EH (cell line): ENCODE measurements at places on chromosomes 2 and 18.

DNA sequence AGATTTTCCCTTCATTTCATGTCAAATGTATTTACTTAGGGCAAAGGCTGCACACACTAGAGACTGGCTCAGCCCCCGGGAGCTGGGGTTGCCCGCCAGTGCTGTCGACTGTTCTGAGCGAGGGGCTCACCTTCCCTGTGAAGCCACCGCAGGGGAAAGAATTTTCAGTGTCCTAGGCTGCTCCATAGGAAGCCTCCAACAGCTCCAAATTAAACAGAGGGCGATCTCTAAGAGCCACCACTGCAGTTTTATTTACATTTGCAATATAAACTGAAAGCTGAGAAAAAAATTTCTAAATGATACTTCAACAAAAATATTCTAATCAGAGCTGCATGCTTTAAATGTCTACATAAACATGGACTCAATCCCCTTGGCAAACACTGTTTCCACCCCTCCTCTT, 54.0 kb downstream of the UXS1 start:
- no peak for DNase-seq

DNA sequence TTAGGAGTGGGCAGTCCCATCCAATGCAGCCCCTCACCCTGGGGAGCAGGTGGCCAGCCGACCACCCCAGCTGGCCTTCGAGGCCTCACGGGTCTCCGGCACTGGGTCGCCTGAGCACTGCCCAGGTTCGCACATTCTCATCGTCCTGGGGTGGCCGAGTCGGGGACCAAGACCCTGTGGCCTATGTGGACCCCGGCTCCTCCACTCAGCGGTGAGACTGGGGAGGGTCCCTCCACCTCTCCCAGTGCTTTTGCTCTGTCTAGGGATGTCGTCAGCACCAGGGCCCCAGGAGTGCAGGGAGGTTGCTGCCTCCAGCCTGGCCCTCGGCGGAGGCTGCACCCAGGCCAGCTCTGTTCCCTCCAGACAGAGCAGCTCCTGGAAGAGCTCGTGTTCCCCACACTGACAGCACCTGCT, 89.6 kb downstream of the TPO start:
- DNase-seq = no peak

DNA sequence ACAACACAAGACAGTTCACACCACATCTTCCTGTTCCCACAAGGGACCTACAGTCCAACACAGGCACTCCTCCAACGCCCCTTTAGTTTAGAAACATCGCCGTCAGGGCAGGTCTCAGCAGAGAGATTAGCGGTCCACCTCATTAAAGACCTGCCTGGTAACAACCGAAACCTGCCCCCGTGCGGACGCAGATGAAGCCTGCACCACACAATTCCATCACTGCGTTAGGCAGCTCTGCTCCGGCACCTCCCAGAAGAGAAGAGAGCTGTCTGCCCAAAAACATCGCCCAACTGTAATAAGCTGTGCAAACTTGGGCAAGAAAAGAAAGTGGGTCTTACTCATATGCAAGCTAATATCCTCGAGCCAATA, 32.7 kb downstream of the ZNF516 start:
- no peak for DNase-seq

DNA sequence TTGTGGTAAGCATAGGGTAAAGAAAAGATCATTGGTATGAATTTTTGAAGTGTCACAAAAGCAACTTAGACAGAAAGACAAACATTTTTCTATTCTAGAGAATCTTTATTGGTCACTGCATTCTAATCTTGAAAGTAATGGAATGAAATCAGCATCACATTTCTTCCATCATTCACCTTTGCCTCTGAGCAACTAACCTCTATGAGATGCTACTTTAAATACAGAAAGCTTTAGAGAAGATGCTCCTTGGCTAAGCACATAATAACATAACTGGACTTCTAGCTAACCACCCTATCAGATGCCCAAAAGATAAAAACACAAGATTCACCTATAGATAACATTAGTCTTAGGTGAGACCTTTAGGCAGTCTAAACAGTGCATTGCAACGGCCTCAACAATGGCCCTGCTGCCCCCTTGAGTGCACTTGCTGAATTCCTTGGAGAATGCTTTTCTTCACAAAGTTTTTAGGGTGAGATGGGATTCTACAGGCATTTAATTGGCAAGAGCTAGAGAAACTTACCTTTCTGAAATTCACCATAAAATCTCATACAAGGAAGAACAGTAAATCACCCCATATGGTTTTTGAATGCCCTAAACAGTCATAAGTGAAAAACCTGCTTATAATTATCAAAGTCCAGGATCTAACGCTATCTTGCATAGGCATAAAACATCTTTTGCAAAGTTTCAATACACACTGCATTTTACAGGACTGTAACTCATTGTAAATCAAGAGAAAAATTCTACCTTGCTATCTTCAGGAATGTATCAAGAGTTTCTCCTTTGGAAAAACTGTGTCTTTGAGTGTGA, 791.3 kb upstream of the CHAC2 start:
- DNase-seq = no peak

GRCh38 chr18:10995550-10995949, 153.8 kb downstream of the PIEZO2 start:
- no peak for DNase-seq

GRCh38 chr2:46748735-46749531, 166.7 kb downstream of the MCFD2 start:
- DNase-seq = peak; percentile 76

- DNase-seq = peak; percentile 50
These were observed 145.1 kb upstream of the CCDC195 start for GRCh38 chr2:224861266-224861665.

GRCh38 chr2:153004627-153005026, 286.2 kb downstream of the ARL6IP6 start:
- no peak for DNase-seq

- peak; percentile 40 for DNase-seq
These were observed 24.0 kb downstream of the PDCD1 start for GRCh38 chr2:241834527-241835210.

DNA sequence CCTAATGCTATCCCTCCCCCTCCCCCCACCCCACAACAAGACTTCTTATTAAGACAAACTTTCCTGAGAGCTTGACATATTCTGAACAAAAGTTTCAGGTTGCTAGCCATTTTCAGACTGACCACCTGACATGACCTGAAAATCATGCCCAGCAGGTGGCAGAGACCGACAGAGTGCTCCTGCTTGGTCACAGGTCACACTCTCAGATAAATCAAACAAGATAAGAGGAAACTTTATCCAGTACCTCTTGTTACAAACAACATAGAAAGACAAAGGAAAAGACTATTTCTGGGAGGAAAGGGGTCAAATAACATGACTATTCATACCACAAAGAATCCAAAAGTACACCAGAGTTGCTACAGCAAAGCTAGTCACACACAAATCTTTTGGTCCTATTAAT, 107.4 kb downstream of the TMEM200C start:
- DNase-seq = no peak

GRCh38 chr2:43408407-43409160, 182.2 kb upstream of the ZFP36L2 start:
- DNase-seq = no peak

- no peak for DNase-seq
These were observed 20.1 kb upstream of the HTR2B start for GRCh38 chr2:231144896-231145295.

GRCh38 chr2:48189552-48190228, 283.4 kb upstream of the FBXO11 start:
- DNase-seq = no peak

DNA sequence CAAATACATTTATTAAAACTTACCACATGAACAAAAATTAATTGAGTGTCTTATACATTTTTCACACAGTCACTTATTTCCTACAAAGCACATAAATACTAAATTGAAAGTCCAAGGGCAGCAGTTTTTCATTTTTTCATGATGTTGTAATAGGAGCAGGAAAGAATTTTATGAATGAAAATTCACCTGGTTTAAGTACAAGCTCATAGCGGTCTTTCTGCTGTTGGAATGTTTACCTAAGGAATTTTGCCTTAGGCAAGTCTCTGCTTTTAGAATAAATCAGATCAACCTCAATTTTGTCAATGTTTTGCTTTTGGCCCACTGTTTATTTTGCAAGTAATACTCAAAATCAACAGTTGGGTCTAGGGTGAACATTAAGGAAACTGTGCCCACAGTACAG, 40.0 kb downstream of the ETAA1 start:
- peak; percentile 45 for DNase-seq

DNA sequence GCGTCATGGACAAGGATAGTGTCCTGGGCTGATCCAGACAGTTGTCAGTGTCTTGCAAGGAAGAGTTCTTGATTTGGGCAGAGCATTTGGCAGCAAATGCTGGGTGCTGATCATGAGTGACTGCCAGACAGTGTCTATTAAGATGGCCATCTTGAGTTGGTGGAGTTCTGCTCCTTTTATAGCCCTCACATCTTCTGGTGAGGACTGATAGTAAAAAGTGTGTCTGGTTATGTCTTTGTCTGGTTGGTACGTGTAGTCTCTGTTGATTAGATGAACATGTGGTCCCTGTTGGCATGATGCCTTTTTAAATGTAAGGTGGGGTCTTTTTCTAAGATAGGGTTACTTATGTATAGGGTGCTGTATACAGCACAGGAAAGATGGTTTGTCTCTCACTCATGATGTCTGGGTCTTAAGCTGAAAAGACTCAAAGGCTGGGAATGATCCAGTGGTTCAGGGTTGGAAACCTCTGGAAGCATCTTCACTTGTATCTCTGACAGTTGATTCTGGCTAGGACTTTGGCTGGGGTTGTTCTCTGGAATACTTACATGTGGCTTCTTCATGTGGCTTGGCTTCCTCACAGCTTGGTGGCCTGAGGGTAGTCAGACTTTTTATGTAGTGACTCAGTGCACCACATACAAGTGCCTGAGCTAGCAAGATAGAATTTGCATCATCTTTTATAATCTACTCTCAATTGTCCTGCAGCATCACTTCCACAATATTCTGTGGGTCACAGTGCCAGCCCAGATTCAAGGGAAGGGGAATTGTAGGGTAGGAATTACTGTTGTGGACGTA, 11.8 kb downstream of the MTX2 start:
- peak; percentile 90 for DNase-seq

GRCh38 chr18:39863916-39864315, 2091.1 kb upstream of the PIK3C3 start:
- no peak for DNase-seq

DNA sequence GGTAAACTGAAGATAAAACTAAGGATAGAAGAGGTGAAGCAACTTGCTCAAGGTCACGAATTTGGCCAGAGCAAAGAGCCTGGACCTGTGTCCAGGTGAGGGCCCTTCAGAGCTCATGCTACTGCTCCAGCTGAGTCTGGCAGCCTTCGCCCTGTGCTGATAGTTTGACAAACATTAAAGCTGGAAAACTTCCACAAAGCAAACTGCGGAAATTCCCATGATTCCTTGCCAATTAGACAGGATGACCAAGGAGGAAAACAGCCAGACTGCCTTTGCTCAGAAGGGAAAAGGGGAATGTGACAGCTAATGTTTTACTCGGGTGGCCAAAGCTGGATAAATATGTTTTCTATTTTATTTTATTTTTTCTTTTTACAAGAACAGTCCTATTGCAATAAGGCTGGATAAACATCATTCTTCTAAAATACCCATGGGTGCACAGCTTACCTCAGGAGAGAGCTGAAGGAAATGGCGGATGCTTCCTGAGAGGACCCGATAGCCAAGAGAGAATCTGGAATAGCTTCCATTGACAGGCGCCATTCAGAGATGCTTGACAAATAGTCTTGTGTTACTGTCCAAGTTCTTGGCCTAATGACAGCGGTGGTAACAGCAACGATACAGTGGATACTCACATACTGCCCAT, 5.3 kb upstream of the CTAGE1 start:
- DNase-seq = peak; percentile 76

DNA sequence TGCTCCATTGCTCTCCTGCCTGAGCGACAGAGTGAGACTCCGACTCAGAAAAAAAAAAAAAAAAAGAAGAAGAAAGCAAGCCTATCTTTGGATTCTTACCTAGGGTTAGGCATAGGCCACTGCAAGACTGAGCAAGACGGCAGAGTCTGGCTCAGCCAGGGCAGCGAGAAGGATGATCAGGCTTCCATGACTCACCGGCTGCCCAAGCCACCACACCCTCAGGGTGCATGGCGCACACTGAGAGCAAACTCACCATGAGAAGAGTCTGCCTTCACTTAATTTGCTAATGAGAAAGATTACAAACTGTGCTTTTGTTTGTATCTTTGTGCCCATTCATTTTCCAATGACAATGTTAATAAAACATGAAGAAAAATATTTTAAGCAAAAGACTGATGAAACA, 8.2 kb downstream of the FAM110C start:
- no peak for DNase-seq

GRCh38 chr2:190417045-190417842, 9.1 kb downstream of the MFSD6 start:
- no peak for DNase-seq

DNA sequence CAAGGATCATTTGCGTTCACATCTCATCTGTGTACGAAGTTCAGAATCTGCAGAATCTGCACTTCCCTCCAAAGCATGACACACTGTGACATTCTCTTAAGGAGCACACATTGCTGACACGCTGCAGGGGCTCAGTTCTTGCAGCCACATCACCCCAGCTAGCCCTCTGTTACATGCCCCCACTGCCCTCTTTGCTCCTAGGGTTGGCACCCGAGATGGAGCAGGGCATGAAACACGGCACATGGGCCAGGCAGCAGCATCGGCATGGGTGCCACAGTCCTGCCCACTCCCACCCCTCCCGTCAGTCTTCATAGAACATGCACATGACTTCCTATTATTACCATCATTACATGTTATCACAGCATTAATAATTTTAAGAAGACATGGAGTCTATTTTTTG, 76.4 kb downstream of the COL6A3 start:
- no peak for DNase-seq

DNA sequence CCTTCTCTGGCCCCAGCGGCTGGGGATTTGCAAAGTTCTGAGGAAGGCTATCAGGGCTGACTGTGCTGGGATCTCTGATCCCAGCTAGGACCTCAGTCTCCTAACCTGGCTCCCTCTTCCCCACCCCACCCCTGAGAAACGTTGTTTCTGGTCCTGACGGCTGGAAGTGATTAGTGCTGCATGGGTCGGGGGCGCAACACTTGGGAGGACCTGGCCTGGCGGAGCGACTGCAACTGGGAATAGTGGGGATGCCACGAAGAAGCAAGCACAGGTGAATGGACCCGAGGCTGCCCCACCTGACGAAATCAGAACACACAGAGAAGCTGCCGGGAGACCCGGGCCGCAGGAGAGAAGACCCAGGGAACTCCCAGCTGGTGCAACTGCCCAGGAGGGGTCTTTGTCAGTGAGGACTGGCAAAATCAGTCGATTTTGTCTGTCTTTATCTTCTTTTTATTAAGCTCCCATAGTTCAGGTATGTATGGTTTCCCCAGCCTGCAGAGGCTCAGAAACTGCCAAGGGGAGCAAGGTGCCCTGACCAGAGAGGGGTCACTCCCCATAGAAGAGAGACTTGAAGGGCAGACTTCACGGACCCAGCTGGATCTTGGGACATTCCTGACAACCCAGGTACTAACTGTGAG, 656 bp upstream of the LBX2 start:
- DNase-seq = no peak
